Fibroblast of skin of abdomen (primary cell): ENCODE measurements at places on chromosomes 13 and 19.

GRCh38 chr13:107305178-107305577 lies 737.2 kb upstream of the ARGLU1 start:
- no peak for DNase-seq

DNA sequence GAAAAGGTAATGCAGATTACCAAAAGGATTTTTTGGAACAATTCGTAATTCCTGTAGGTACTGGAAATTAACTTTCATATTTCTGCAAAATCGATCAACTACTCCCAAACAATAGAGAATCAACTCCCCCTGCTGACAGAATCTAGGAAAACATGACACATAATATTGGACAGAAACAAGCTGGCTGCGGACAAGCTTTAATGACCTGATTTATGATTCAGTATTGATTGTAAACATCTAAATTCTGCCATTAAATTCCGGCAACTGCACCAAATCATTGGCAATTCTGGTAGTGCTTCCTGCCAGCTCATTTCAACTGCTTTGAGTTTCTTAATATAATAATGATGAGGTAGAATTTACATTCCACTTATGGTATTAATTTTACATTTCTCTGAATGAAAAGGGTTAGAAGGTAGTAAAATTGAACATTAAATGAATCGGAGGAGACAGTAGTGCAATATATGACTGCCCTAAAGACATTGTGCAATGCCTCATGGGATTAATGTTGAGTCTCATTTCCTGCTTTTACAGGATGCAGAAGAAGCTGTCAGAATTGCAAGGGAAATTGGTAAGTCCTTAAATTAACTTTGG lies 146.5 kb downstream of the PCCA start:
- peak; percentile 57 for DNase-seq

GRCh38 chr13:73138276-73138637 lies 79.5 kb downstream of the KLF5 start:
- peak; percentile 64 for DNase-seq

DNA sequence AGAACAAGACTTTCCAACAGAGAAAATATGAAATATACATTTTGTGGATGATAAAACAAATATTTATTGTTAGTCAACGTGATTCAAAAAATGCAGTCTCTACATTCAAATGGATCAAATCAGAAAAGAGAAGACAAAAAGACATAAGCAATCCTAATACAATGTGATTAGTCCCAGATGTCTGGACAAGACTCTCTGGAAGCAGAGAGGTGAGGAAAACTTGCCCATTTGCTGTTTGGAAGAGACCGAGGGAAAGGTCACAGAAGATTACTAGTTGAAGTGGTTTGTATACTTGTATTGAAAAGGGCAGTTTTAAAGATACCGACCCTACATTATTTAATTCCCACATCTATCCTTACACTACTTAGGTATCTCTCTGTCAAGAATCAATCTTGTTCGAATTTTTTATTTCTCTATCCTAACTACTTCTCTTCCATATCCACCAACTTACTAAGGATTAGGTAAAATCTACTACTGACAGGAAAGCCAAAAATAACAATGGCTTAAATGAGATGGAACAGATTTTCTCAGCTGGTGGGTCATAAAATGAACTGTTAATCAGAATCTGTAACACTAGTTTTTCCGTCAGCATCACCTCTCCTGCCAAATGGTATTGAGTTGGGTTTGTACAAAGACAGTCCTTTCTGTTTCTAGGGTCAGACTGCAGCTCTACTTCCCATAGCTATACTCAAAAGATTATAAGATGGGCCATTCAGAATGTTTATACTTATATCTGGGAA lies 497.1 kb downstream of the DCT start:
- no peak for DNase-seq

DNA sequence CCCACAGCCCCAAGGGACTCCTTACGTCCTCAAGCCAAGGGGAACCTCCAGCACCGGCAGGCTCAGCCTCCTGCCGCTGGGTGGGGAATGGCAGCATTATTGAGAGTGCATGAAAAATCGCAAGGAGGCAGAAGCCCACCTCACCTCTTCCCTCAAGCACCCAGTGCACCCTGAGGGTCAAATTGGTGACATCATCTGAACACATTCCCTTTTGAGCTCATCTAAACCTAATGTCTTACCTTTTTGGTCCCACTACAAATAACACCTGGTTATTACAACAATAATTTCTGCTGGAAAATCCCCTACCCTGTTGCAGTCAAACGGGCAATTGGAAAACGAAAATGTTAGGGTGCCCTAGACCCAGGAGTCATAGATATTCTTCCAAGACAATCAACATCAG lies 12.2 kb upstream of the POP4 start:
- no peak for DNase-seq

GRCh38 chr13:32107973-32108372 lies 76.4 kb downstream of the FRY start:
- peak; percentile 6 for DNase-seq

DNA sequence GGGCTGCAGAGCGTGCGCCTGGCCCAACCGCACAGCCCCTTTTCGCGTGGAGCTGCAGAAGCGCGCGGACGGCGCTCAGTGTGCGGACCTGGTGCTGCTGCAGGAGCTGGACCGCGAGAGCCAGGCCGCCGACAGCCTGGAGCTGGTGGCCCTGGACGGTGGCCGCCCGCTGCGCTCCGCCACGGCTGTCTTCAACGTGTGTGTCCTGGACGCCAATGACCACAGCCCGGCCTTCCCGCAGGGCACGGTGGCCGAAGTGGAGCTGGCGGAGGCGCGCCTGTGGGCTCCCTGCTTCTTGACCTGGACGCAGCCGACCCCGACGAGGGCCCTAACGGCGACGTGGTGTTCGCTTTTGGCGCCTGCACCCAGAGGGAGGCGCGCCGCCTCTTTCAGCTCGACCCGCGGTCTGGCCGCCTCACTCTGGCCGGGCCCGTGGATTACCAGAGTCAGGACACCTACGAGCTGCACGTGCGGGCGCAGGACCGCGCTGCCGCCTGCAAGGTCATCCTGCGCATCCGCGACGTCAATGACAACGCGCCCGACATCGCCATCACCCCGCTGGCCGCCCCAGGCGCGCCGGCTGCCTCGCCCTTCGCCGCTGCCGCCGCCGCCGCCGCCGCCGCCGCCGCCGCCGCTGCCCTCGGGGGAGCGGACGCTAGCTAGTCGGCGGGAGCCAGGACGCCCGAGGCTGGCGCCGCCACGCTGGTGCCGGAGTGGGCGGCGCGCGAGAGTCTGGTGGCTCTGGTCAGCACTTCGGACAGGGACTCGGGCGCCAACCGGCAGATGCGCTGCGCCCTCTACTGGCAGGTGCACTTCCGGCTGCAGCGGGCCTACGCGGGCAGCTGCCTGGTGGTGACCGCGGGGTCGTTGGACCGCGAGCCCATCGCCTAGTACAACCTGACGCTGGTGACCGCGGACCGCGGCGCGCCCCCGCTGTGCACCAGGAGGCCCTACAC lies 172.2 kb downstream of the OLFM4 start:
- peak; percentile 53 for DNase-seq

- no peak for DNase-seq
These were observed 227.2 kb downstream of the FOXO1 start for GRCh38 chr13:40438999-40439797.

DNA sequence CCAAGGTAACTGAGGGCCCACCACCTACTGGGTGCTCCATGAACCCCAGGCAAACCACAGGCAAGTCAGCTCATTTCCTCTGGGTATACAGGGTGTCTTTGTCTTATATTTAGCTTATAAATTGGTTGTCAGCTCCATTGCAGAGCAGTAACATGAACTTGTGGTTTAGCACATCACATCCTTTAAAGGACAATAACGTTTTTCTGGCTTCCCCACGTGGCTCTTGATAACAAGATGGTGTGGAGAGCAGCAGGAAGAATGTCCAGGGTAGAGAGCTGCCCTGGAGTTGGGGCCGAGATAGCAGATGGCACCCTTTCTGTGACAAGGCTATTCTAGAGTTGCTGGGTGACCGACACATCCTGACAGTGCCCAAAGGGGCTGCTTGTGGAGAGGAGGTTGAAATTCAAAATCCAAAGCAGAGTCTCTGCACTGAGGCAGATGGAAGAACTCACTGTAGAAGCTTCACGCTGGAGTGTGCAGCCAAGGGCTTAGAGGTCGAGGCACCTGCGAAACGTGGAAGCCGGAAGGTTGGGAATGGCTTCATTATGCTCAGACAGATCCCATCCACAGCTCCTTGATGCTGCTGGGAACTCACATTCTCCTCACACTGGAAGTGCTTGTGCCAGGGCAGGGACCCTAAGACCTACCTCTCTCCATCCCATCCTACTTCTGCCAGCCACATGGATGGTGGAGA lies 133.0 kb upstream of the FRY start:
- no peak for DNase-seq

- DNase-seq: peak; percentile 78
These were observed 37.5 kb downstream of the SUGP2 start for GRCh38 chr19:18995804-18996241.

DNA sequence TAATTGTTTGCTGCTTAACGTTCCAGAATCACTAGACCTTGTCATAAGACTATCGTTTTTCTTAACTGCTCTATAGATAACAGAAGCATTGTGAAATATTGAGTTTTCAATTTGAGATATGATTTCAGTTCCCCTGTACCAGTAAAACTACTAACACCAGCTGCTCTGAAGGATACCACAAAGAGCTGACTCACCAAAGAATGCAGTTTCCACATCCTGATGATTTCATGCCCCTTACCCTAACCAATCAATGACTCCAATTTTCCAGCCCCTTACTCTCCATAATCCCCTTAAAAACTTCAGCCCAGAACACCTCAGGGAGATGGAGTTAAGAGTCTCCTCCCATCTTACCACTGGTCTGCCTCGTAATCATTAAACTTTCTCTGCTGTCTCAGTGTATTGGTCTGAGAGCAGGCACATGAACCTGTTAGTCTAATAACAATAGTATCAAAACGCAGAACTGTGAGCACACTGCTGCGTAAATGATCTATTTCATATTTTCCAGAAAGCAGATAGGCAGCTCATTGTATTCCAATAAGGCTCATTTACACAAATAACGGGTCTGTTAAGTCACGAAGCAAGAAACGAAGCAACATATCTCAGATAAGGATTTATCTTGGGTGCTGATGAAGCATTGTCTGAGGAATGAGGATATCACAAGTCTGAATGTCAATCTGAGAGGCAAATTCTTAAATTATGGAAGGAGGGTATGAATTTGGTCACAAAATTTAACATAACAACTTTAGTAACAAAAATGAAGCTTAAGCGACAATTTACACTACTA lies 14.1 kb upstream of the CCNA1 start:
- DNase-seq: peak; percentile 65

GRCh38 chr19:42131149-42132029 lies 857 bp downstream of the POU2F2 start:
- no peak for DNase-seq

GRCh38 chr13:106468207-106468606 lies 67.3 kb downstream of the EFNB2 start:
- DNase-seq: no peak

DNA sequence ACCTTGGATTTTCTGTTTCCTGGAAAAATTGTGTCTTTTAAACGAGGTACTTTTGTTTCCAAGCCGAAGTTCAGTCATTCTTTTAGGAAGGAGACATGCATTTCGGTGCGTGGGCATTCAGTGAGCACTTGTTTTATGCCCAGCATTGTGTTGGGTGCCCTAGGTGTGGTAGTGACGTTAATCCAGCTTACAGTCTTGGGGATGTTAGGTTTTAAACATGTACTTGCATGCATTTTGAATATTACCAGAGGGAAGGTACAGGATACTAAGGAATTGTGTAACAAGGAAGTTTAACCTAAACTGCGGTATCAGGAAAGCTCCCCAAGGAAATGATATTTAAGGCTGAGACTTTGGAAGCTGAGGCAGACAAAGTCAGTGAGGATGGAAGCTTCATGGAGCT lies 66.3 kb downstream of the ARHGAP35 start:
- DNase-seq: no peak

- DNase-seq: peak; percentile 75
These were observed at the start of gene ZNF358 for GRCh38 chr19:7515645-7516151. Gene ZNF358, plus strand, starts transcription at chr19:7516103. Its CDS starts 3,140 bp downstream, at chr19:7519243.

- DNase-seq: no peak
These were observed at the start of gene OLFM4 for GRCh38 chr13:53028637-53029203. Gene OLFM4, plus strand, starts transcription at chr13:53028813. Its CDS starts 24 bp downstream, at chr13:53028837.

DNA sequence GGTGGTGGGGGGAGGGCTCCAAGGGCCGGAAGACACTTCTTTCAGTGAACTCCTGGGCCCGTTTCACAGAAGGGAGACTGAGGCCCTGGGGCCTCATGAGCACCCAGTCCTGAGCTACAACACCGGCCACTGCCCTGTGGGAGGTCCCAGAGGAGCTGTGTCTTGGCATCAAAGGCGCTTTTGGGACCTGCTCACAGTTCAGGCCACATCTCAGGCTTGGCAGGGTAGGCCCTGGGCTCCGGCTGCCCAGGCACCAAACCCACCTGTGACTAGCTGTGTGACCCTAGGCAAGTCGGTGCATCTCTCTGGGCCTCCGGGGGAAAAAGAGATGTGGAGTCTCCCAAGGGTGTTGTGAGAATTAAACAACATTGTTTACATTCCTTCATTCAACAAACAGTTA lies 29.5 kb downstream of the NFILZ start:
- DNase-seq: no peak

DNA sequence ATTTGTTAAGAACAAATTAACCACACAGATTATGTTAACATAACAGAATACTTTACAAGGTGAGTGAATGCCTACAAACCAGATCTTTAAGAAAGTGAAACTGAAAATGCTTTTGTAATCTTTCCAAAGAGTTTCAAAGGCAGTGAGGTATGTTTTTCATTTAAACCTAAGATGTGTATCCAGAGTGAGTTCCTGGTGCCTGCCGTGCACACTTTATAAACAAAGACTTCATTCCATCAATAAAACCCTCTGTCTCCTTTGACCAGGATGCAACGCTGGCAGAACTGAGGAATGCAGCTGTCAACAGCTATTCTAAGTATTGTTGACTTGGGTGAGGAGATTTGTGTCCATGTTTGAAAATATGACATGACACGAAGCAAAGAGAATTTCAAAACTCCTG lies 344.6 kb downstream of the DNAJC15 start:
- DNase-seq: peak; percentile 44

- DNase-seq: no peak
These were observed 7.6 kb downstream of the PLD3 start for GRCh38 chr19:40355975-40356680.

DNA sequence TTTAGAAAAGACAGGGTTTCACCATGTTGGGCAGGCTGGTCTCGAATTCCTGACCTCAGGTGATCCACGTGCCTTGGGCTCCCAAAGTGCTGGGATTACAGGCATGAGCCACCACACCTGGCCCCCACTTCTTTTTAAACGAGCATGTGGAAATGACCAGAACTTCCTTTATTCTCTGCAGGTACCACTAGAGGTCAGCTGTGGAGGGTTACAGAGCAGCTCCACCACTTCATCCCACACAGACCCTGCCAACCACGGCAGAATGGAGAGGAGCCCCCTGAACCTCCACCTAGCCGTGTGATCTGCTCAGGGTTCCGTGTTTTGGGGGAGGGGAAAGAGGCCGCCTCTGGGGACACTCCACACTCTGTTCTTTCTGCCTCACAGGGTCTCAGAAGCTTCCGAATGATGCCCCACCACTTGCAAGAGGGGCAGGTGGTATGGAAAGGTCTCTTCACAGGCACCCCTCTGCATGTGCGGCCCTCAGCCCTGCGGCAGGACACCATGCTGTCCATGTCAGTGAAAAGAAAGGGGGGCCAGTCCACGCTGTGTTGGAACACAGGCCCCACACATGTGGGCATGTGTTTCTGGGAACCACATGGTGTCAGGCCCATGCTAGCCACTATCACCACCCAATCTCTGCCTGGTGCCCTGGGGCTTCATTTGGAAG lies 465.0 kb downstream of the TSHZ3 start:
- DNase-seq: no peak

- DNase-seq: no peak
These were observed 76.6 kb downstream of the ZIC5 start for GRCh38 chr13:99894840-99895443.
